ENCODE measurements at places on chromosomes 5 and 9.

GRCh38 chr5:6774721-6775204 lies 61.5 kb downstream of the TENT4A start:
- DNase-seq = no peak

- DNase-seq = no peak
Measured at GRCh38 chr9:79446523-79447307, 125.0 kb upstream of the TLE4 start.

GRCh38 chr5:123505633-123506032 lies 6.3 kb upstream of the CSNK1G3 start:
- DNase-seq = no peak

GRCh38 chr5:178784391-178784790 lies 53.9 kb upstream of the ZNF354A start:
- no peak for DNase-seq

DNA sequence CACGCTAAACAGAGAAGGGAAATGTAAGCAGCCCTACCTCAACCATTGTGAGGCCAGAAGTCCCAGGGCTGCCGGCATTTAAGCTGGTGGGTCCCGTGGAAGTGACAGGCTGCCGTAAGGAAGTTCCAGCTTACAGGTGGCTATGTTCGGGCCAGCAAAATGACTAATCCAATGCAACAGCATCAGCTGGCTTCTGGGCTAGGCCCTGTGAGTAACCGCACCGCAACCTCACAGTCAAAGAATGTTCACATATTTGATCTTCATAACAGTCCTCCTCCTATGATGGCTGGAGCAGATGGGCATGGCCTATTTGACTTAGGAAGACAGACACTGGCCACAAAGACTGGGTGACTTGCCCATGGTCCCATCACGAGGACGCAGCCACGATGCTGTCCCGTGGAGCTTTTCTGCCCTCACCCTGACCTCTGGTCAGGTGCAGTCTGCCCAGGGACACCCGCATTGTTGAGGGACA lies 88.2 kb downstream of the LIFR start:
- DNase-seq = peak; percentile 65

DNA sequence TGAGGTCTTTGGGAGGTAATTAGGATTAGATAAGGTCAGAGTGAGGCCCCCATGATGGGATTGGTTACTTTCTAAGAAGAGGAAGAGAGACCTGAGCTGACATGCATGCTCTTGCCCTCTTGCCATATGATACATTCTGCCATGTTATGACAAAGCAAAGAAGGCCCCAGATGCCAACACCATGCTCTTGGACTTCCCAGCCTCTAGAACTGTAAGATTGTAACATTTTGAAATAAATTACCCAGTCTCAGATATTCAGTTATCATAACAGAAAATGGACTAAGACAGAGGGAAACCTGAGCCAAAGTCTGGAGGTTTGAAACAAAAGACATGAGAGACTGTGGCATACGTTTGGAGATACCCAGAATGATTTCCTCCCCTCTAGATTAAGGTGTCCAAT lies 318.6 kb downstream of the ARHGEF28 start:
- DNase-seq = no peak

DNA sequence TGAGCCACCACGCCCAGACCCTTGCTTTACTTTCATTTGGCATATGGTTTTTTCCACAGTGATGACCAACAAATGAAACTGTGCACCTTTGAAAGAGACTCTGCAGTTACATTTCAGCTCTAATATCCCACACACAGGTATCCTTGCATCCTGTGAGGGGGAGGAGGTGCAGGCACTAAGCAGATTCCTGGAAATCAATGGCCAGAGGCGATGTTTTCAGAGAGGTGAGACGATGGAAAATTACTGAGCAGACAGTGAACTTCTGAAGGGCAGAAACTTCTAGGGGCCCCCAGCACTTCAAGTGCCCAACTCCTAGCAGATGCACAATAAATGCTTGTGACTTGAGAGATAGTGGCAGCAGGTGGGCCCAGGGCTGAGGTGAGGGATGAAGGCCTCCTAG lies 29.8 kb upstream of the GNE start:
- DNase-seq = no peak

GRCh38 chr5:101009758-101010519 lies 106.9 kb upstream of the ST8SIA4 start:
- no peak for DNase-seq

GRCh38 chr9:114688379-114688778 lies 6.4 kb upstream of the TEX48 start:
- DNase-seq = no peak

DNA sequence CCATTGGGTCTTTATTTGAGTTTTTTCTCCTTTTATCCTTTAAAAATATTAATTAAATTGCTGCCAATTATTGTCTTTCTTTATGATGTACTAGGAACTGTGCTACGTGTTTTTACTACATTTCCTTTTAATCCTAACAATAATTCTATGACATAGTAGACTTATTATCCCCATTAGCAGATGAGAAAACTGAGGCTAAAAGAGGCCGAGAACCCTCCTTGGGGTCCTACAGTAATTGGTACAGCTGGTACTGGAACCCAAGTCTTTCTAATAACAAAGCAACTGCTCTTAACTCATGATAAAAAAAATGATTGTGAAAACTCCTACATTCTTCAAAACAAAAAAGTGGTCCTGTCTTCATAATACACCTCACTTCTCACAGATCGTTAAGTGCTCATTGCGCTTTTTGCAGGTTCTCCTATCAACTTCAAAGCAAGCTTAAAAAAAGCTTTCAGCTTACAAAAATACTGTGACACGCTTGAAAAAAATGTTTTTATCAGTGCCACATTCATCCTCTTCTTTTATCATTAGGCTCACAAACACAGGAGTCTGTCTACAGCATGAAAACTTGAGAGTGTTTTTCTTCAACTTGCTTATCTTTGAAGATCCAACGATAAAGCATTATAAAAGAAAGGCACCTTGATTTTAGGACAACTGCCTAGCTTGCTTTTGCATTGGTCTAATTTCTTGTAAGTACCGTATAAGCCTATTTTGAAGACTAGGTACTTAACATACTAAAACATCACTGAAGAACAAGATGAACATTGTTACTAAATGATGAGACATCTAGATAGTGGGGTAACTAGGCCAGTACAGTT lies 32.4 kb downstream of the FYB1 start:
- no peak for DNase-seq

GRCh38 chr5:9233712-9234111 lies 312.2 kb downstream of the SEMA5A start:
- no peak for DNase-seq

GRCh38 chr9:102669220-102669619 lies 325.9 kb upstream of the CYLC2 start:
- DNase-seq = no peak

DNA sequence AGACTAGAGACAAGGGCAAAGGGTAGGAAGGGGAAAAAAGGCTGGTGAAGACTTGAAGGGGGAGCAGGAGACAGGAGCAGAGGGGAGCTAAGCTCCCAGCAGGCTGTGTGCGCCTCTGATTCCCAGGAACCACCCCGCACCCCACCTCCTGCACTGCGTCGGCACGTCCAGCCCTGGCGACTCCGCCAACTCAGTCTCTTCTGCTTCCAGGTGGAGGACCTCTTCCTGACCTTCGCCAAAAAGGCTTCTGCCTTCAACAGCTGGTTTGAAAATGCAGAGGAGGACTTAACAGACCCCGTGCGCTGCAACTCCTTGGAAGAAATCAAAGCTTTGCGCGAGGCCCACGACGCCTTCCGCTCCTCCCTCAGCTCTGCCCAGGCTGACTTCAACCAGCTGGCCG lies 30.5 kb downstream of the DYNC2I2 start:
- no peak for DNase-seq

DNA sequence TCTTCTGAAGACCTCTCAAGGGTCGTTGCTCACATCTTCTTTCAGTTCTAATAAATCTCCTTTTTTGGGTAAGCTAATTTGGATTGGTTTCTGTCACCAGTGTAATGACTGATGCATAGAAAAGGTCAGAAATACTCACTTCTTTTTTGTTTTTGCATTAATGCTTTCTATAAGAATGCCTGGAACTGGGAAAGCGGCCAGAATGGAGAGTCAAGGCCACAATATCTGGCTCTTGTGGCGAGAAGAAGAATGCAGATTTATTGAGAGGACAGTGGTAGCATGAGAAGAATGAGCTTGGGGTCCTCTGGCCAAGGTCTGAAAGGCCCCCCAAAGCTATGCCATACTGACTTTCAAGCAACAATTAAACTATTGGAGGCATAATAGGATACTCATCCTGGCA lies 88.0 kb upstream of the SLC12A2 start:
- DNase-seq = no peak

DNA sequence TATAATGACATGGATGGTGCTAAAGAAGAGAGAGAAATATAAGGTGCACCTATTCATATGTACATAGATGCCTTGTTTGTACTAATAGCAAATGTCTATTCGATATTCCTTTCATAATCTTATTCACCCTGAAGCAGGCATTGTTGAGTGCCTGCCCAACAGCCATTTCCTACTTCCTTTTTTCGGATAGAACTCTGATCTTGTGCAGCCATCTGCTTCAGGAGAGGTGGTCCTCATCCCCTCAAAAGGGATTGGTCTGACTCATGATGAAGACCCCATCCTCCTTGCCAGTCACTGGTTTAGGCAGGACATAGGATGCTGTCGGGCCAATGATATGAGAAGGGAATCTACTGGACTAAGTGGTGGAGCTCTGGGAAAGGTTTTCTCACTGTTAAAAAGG lies 8.4 kb upstream of the RANBP3L start:
- DNase-seq = no peak

DNA sequence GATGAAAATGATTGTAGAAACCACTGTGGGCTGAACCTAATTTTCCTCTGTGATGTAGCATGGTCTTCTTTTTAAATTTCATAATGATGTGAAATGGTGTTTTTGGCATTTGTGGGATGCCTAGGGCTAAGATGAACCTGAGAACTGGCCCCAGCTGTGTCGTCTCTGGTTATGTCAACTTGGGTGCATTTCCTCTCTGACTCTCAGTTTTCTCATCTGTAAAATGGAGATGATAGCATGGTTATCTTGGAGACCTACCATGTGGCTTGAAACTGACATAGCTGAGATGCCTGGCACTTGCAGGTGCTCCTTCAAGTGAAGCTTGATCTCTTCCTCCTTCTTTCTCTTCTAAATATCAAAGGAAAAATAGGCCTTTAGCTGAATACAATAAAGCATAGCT lies 77.8 kb downstream of the BOD1 start:
- no peak for DNase-seq

DNA sequence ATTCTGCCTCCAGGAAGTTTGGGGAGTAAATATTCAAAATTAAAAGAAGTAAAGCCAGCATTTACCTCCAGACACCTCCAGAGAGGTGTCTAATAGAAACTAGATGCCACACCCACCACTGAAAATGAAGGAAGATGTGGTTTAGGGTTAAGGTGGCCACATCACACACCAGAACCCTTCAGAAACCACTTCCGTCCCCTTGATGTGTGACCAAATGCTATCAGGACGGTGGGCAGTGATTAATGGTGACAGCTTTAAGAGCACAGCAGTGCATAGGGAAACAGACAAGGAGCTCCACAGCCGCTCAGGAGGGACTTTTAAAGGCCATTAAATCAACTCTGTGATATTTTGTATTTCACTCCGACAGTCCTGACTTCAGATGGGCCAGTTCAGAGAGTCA lies 295.2 kb downstream of the BRINP1 start:
- no peak for DNase-seq

- DNase-seq = no peak
Measured at GRCh38 chr5:148913493-148913892, 87.1 kb downstream of the ADRB2 start.

- no peak for DNase-seq
Measured at GRCh38 chr5:9444346-9444745, 101.5 kb downstream of the SEMA5A start.

DNA sequence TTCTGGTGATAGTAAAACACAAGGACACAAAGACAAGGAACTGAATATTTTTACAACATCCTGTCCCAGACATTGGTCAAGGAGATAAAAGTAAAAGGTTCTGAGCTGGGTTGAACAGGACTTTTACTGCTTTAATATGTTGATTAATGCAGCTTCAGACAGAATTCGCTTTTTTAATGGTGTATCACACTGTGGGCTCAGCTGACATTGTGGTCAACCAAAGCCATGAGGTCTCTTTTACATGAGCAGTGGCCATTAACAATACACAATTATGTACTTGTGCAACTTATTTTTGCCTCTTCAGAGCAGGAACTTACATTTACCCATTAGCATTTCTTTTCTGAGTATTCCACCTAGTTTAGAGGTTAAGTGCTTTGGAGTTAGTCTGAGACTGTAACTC lies 22.8 kb upstream of the ERBIN start:
- DNase-seq = no peak

GRCh38 chr5:168073991-168074800 lies 217.2 kb upstream of the WWC1 start:
- no peak for DNase-seq

DNA sequence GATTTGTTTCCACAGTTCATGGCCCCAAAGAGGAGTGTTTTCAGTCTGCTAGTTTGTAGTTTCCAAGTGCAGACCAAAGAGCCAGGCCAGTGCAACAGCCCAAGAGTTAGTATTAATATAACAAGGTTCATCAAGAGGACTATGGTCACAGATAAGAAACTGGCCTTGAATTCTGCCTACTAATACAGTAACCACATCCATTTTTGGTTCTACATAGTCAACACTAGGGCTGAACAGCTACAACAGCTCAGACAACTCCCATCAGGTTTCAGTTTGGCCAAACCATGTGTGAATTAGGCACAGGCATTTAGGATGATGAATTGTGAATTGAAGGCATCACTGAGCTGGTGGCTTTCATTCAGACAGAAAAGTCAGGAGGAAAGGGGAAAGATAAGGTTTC lies 13.8 kb upstream of the UBQLN1 start:
- DNase-seq = no peak

DNA sequence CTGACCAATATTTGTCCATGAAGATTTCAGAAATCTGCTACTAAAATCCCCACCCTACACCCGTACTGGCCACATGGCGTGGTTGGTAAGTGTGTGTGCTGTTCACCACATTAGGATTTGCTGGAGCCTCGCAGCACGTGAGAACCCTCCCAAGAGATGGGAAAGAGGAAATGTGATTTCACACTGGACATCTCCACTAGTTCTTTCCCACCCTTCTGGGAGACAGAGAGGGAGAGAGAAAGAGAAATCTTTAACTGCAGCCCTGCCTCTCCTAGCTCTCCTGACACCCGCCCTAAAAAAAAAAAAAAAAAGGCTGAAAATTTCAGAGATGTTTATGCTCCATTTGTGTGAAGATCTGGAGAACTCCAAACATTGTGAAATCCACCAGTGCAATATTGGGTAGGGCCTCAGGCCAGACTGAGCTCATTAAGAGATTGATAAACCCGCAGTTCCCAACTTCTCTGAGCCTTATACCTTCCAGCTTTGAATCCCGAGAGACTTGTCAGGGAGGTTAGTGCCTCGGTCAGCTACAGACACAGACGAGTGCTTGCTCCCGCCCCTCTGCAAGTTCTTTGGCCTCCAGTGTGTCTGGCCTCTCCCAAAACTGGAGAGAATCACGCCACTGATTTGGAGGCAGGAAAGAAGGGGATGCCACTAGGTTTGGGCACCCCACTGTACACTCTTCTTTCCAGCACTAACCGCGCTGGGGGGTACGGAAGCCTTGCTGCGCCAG lies 1.9 kb downstream of the SPRY4 start:
- no peak for DNase-seq

- no peak for DNase-seq
Measured at GRCh38 chr5:158874792-158875191, 224.9 kb downstream of the EBF1 start.

GRCh38 chr9:135614821-135615665 lies 24.3 kb downstream of the GLT6D1 start:
- no peak for DNase-seq

GRCh38 chr9:126147186-126147935 lies 179.3 kb upstream of the MVB12B start:
- no peak for DNase-seq

- DNase-seq = no peak
Measured at GRCh38 chr5:179373961-179374505, 28.8 kb upstream of the ADAMTS2 start.
